Central memory CD8-positive, alpha-beta T cell (primary cell): ENCODE measurements at places on chromosomes 7 and 10.

- no peak for DNase-seq
These were observed 115.6 kb downstream of the FANK1 start for GRCh38 chr10:126011995-126012394.

DNA sequence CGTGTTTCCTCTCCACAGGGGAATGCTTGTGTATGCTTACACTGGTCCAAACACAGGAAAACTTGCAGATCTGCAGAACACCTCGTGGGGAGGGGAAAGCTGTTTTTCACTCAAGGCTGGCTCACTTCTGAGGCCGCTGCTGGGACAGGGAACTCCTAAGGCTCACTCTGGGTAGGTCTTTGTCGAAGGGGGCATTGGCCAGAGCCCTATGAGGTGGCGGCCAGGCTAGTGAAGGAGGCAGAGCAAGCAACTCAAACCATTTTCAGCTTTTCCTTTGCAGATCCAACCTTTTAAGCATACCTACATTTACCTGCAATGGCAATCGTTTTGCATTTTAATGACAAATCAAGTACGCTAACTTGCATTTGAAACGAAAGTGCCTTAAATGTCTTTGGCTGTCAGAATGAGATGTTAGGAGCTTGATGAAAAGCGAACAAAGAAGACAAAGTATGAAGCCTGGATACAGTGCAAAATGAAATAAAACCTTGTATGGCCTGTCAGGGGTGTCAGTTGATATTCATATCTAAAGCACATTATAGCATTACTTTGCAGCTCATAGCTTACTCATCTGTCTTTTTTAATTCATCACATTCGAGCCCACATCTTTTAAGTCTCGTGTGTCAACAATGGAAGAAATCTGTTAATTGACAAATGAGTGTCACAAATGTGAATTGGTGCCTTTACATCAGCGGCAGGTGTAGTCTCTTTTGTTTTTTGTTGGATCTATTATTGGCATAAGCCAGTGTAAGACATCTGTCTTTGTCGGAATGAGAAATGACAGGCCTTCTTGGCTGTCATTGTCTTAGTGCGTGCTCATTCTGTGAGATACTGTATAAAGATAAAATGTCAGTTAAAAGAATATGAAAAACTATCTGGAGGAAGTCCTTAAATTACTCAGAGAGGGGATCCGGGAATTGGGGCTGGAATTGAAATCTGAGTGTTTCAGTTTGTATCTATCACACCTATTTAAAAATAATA is 30.5 kb downstream of the LRMDA start:
- DNase-seq = no peak

GRCh38 chr7:91342346-91342745 is 78.1 kb downstream of the FZD1 start:
- no peak for DNase-seq

- DNase-seq = no peak
These were observed 18.6 kb downstream of the RABGEF1 start for GRCh38 chr7:66758950-66759628.

DNA sequence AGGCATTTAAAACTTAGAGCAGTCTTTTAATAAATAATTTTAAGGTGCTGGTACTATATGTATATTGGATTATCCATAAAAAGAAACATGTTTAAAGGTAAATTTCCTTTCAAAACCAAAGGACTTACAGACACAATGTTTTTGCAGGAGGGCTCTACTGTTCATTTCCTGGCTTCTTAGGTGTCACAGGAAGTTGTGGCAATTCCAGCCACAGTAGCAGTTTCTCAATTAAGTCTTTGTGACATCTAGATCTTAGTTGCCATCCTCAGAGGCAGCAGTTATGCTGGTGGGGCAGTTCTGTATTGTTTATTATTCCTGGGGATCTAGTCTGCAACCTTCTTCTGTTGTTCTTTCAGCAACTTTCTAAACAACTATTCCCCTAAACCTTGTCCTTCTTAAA is 460.1 kb downstream of the MAGI2 start:
- no peak for DNase-seq

DNA sequence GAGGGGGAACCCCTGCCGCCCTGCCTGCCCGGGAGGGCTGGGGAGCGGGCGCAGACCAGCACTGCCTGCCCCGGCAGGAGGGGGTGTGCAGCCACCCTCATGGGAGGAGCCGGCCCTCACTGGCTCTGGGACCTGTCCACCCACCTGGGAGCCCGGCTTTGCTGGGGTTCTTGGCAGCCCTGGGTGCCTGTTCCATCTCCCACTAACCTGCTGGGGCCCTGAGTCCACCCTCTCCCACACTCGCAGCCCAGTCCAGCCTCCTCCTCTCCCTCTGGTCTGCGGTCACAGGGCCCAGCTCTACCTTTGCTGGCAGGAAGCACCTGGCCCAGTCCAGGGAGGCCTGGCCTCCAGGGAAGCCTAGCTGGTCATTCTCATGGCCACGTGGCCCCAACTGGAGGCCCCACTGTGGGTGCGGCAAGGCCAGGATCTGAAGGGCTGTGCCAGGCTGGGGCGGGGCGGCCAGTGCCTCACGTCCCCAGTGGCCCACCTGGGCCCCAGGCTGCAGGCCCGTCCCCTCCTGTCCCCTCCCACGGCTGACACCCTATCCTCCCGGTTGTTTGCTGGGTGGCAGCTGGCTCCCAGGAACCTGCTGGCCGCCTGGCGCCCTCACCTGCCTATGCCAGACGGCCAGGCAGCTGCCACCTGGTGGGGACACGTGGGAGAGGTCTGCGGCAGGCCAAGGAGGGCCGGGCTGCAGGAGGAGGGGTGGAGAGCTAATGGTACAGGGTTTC is at the start of gene TMEM184A:
TSS of gene TMEM184A (minus strand) at position 393 of the 731 bp plus-strand sequence. CDS start 721 bp downstream, outside the sequence.
- DNase-seq = no peak

GRCh38 chr7:66903360-66904062 is 17.5 kb upstream of the TMEM248 start:
- no peak for DNase-seq

GRCh38 chr10:79106256-79107050 is 37.7 kb downstream of the ZMIZ1 start:
- no peak for DNase-seq

GRCh38 chr10:3415878-3416605 is 243.5 kb upstream of the PITRM1 start:
- no peak for DNase-seq

DNA sequence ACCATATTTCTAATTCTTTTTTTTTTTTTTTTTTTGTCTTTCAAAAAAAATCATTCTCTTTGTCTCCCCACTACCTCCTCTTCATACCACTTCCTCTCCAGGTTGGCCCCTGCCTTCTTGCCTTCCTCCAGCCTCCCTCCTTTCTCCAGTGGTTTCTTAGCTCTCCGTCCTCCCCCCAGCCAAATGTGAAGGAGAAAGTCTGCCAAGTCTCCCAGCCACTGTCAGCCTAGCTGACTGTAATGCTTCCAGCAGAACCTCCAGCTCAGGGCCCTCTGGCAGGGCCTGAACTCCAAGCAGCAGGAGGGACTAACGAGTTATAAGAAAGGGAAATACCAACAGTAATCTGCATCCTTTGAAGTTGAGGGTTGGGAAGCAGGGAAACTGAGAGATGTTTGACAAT is 35.5 kb upstream of the BICC1 start:
- no peak for DNase-seq

DNA sequence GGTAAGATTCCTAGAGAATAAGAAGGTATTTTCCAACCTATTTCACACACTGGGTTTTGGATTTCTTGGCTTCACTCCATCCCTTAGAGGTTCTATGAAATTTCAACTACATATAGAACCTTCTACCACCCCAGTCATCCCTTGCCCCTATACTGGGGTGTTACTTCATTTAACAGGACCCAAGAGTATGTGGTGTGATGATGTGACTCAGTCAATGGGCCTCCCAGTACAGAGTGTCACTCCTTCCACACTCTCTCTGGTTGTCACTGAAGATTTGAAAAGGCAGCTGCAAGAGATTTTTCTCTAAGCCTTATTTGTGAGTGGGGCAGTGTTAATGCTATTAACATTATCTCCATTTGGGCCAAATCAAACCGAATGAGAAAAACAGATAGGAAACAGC is 33.5 kb downstream of the FGFBP3 start:
- DNase-seq = no peak

GRCh38 chr7:69906283-69906995 is 308.2 kb downstream of the AUTS2 start:
- DNase-seq = no peak
